Right renal pelvis (tissue), 4 donors: ENCODE measurements at places on chromosomes 4 and X. TPM values are rescaled to one million over a fixed set of nuclear protein-coding genes. Genes with fewer than 3 reads are reported as not detected.

DNA sequence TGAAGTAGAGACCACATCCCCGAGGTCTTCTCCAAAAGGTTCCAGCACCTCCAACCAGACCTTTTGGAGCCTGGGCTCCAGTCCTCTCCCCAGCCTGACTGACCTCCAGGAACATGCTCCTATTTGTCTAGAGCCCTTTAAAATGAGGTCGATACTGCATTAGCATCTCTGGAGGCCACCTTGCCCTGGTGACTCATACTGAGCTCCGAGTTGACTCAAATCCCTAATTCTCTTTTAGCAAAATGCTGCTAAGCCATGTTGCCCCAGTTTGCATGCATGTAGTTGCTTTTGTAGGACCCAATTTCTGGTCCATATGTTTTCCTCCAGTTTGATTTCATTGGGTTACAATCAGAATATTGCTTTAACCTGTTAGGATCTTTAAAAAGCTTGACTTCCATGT is 43.5 kb upstream of the CITED1 start:
- no peak for DNase-seq

The HTN3 gene
- polyA plus RNA-seq = not detected

DNA sequence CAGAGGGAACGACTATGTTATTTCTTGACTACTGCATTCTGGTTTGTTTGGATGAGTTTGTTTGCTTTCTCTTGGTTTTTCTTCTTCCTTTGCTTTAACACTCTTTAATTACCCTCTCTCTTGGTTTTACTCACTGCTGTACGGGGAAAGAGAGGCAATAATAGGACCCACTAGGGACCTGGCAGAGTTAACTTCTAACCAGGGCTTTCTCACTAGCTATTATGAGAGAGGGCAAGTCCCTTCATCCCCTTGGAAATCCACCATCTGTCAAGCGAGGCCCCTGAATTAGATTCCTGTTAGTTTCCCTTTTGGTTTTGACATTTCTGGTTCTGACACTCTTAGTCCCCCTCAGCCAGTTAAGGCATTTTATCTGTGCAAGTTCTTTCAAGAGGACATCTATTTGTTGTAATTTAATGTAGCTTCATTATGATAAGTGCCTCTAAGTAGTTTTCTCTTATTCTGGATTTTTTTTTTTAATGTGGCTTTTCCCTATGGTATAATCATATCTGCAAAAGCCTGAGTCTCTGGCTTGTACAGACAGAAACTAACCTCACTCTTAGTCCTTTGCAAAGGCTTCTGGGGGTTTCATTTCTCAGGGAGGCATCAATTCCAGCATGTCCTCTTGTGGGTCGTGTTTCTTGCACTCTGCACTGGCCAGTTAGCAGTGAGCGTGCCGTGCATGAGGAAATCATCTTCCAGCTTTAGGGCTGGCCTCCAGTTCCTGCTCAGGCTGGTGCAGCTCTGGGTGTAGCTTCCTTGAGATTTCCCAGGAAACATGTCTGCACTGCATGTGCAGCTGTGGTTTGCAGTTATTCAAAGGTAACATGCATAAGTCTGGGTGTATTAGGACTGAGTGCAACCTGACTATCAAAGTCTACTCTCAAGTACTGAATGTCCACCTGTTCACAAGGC is 221.3 kb downstream of the STIM2 start:
- no peak for DNase-seq

The SPANXD gene
- 0.09 TPM for polyA plus RNA-seq

The SYN1 gene
- polyA plus RNA-seq = 6.7 TPM

GRCh38 chrX:154409222-154409871 is at the start of gene DNASE1L1:
Gene DNASE1L1, minus strand, starts transcription at chrX:154409254. Its CDS starts 3,686 bp downstream, at chrX:154405568.
- no peak for DNase-seq

- DNase-seq = no peak
Measured at GRCh38 chr4:2642968-2643367, 106.5 kb downstream of the FAM193A start.

DNA sequence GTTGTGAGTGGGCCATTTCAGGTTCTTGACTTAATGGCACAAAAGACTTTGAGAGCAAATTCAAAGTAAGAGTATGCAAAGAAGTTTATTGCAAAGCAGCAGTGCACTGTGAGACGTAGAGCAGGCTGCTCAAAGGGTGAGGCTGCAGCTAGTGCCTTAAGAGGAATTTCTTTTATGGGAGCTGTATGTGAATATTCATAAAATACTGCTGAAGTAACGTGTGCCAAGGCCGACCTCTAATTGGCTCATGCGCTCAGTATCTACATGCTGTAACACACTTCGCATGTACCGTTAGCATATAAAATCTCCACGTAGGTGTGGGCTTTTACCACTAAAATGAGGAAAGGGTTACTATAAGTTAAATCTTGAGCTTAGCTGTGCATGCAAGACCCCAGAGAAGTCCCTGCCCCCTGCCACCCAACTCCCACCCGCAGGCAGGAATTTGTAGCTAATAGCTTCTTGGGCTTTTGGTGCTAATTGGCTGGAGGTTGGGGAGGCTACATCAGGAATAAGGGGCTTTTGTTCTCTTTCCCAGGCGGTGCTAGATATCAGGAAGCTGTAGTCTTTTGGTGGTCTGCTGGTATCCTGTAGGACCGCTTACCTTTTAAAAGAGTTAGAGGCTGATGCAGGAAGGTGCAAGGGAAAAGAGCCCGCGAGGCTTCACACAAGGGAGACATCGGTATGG is 47.6 kb downstream of the FSTL5 start:
- no peak for DNase-seq

The NXF2B gene
- 1.1 TPM for polyA plus RNA-seq

The FGB gene
- 5.0 TPM for polyA plus RNA-seq

The GLRB gene
- 17.8 TPM for polyA plus RNA-seq

DNA sequence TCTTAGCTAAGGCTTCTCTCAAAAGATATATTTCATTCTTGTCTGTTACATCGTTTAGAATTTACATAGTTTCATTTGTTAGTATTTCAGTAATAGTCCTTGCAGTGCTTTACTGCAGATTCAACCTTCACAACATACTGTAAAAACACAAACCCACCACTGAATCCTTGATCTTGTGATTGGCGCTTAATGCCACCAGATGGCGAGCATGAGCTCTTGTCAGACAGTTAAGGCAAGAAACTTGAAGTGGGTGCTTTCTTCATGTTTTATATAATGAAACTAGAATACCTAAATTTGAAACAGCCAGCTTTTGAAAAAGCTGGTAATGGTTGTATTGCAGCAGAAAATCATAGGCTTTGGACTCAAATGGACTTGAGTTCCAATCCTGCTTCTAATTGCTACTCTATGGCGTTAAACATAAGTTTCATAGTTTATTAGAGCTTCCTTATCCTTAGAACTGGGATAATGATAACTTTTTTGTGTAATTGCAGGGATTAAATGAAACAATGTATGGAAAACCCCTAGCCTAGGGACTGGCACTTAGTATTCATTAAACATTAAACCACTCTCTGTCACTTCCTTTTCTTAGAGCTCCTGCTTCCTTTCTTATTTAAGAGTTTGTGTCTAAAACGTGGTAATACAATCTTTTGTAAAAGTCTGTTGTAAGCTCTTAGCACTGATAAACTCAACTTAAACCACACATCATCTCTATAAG is 95.1 kb downstream of the USP9X start:
- DNase-seq = peak; percentile 8

The TCEAL9 gene
- 213 TPM for polyA plus RNA-seq

GRCh38 chr4:147371661-147372060 is 109.2 kb upstream of the EDNRA start:
- no peak for DNase-seq

The SYTL4 gene
- 24.0 TPM for polyA plus RNA-seq

- no peak for DNase-seq
Measured at GRCh38 chr4:145203410-145203809, 23.0 kb upstream of the OTUD4 start.

- DNase-seq = no peak
Measured at GRCh38 chr4:165724786-165725185, 148.3 kb upstream of the TLL1 start.

- DNase-seq = no peak
Measured at GRCh38 chr4:54513204-54513603, 144.6 kb upstream of the KIT start.

The CNKSR2 gene
- polyA plus RNA-seq = 1.4 TPM

GRCh38 chr4:139808808-139809756 is 143.5 kb downstream of the MGST2 start:
- peak; percentile 58 for DNase-seq

DNA sequence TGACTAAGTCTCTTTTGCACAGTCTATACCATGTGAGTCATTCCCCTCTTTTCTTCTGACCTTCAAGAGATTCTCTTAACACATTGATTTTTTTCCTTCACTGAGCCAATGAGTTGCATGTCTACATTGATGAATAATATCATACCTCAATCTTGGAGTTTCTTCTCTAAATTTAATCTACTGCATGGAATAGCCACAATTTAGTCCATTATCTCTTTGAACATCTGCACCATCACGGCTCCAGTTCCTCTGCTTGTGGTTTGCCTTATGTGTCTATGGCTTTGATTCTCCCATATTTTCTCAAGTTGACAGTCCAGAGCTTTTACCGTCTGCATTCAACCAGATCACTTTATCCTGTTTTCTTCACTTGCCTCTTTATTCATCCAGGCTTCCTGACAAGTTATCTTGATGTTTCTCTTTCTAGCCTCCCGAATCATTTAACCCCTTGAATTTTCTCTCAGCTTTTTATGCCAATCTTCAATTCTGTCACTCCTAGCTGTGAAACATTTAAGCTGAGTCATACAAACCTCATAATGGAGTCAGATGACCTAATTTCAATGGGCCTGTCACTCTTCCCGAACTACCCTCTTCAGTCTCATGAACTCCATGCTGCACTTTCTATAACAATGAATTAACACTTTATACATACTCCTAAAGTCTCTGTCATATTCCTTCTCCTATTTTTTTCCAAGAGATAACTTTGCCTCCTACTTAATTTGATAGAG is 222.3 kb downstream of the CPE start:
- no peak for DNase-seq

DNA sequence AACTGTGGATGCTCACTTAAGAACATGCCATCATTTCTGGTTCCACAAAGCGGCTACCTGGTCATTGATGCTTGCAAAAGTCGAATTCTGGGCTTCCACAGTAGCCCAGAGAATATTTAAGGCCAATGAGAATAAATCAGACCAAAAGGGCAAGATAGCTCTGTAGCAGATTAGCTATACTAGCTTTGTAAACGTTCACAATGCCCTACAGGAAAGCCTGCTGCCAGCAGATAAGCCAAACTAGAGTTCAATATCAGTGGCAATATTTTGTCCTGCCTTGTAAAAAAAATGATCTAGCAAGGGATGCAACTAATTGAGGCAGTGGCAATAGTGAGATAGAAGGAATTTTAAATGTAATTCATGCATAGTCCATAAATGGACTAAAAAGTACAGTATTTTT is 387.7 kb upstream of the TEX13C start:
- DNase-seq = no peak

The AKAP14 gene
- polyA plus RNA-seq = not detected
